Endothelial cell (in vitro differentiated cells): ENCODE measurements at places on chromosomes 3 and 15.

- H3K4me3 ChIP-seq, result no peak overlapping the region
- H3K27ac ChIP-seq, result no peak overlapping the region
- no peaks in the 10 kb centered on the region for H3K27me3 ChIP-seq
- H3K36me3 ChIP-seq, result no peaks in the 10 kb centered on the region
- peaks cover 10% of the 10 kb centered on the region for H3K4me1 ChIP-seq
These were observed 325.5 kb downstream of the CHST2 start for GRCh38 chr3:143445118-143445517.

DNA sequence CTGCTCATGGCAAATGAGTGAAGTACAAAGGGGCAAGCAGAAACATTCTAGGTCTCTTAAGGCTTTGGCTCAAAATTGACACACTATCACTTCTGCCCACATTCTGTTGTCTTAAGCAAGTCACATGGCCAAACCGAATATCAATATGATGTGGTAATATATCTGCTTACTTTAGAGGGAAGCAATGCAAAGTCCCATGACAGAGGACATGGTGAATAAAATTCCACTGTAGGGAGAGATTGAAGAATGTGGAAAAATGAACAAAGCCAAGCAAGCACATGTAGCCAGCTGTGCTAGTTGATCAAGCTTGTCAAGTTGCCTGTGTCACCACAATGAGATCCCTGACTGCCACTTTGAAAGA lies 11.2 kb upstream of the TBC1D5 start:
- no peak overlapping the region for H3K4me3 ChIP-seq
- H3K4me1 ChIP-seq, result no peaks in the 10 kb centered on the region
- H3K27ac ChIP-seq, result no peak overlapping the region
- DNase-seq, result no peak
- no peaks in the 10 kb centered on the region for H3K36me3 ChIP-seq
- no peaks in the 10 kb centered on the region for H3K27me3 ChIP-seq

DNA sequence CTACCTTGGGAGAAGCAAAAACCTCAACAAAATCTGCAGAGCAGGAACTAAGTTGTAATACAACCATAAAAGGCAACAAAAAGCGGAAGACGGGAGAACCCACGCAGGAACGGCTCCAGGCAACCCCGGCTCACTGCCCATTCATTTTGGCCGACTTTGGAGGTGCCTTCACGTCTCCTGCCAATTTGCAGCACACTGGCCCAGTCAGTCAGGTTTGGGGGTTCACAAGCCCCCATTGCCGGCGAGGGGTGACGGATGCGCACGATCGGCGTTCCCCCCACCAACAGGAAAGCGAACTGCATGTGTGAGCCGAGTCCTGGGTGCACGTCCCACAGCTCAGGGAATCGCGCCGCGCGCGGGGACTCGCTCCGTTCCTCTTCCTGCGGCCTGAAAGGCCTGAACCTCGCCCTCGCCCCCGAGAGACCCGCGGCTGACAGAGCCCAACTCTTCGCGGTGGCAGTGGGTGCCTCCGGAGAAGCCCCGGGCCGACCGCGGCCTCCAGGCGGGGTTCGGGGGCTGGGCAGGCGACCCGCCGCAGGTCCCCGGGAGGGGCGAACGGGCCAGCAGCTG lies 463 bp downstream of the TERC start:
- H3K4me1 ChIP-seq, result peaks cover 5% of the 10 kb centered on the region
- H3K36me3 ChIP-seq, result peaks cover 20% of the 10 kb centered on the region
- peak overlapping the region; percentile 90 for H3K4me3 ChIP-seq
- peak; percentile 21 for DNase-seq
- peaks cover 8% of the 10 kb centered on the region for H3K27me3 ChIP-seq
- H3K27ac ChIP-seq, result peak overlapping the region; percentile 90

DNA sequence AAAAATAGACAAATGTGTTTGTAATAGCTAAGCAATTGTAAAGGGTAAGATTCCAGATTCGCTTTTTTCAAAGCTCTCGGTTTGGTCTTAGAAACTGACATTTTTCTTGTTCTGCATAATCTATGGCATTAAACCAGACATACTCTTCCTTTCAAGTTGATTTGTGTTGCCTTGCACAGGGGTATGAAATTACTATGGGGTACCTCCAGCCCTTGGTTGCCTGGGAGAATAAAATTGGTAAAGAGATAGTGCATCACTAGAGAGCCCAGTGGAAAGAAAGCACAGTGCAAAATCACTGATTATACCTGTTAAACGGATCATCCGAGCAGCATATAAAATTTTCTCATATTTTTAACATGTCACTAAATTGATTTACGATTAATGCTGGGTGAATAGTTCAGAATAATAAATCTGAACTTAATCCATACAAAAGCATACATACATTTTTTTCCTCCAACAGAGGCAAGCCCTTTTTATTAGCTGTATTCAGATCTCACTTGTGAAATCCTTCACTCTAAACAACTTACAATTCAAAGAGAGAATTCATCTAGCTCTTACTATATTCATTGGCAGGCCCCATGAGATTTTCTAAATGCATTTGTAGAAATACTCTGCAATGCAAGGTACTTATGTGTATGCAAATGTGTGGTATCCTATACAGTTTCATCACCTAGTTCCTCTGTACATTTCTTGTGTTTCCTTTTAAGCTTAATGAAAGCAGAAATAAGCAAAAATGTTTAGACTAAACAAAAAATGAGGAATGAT lies 224.4 kb downstream of the ROBO1 start:
- H3K4me1 ChIP-seq, result no peaks in the 10 kb centered on the region
- no peak overlapping the region for H3K27ac ChIP-seq
- H3K36me3 ChIP-seq, result no peaks in the 10 kb centered on the region
- H3K27me3 ChIP-seq, result no peaks in the 10 kb centered on the region
- no peak for DNase-seq
- no peak overlapping the region for H3K4me3 ChIP-seq

DNA sequence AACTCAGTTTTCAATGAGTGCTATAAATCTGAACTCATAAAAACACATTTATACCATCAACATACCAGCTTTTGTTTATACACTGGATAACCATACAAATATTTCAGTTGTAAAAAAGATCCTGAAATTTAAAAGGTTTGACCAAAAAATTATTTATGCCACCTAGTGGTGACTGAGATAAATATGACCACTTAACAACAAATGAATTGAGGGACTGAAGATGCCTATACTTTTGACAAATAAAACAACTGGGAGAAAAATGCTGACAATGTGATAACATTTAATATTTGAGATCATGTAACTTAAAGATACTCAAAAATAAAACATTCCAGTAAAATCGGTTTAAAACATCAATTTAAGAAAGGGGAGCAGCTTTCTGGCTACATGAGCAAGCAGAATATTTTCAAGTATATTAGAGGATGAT lies 30.4 kb downstream of the ATG3 start:
- DNase-seq, result no peak
- H3K27ac ChIP-seq, result no peak overlapping the region
- peaks cover 22% of the 10 kb centered on the region for H3K36me3 ChIP-seq
- H3K27me3 ChIP-seq, result no peaks in the 10 kb centered on the region
- no peak overlapping the region for H3K4me3 ChIP-seq
- no peaks in the 10 kb centered on the region for H3K4me1 ChIP-seq

DNA sequence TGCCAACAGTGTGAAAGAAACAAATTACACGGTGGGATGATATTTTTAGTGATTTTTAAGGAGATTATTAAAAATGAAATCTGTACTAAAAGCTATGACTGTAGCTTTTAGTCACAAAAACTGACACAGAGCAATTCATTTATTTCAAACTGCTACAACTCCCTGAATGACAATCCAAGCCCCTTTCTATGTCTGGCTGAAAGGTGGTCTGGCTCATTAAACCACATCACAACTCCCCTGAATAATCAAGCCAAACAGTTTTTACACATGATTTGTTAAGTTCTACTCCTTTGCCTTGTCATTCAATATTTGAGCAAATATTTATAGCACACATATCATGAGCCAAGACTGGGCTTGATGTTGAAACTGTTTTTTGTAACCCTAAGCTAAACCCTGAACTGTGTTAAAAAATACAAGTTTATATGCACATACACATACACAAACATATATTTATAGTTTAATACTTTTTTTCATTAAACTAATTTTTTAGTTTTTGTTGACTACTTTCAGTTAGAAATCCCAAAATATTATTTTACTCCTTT lies 125.5 kb downstream of the RBMS3 start:
- no peak for DNase-seq
- H3K4me1 ChIP-seq, result peaks cover 11% of the 10 kb centered on the region
- no peak overlapping the region for H3K27ac ChIP-seq
- no peak overlapping the region for H3K4me3 ChIP-seq
- H3K27me3 ChIP-seq, result peaks cover 1% of the 10 kb centered on the region
- H3K36me3 ChIP-seq, result no peaks in the 10 kb centered on the region

GRCh38 chr3:32283304-32283703 lies 44.8 kb downstream of the CMTM8 start:
- H3K27me3 ChIP-seq, result peaks cover 2% of the 10 kb centered on the region

GRCh38 chr3:33848624-33849347 lies 50.4 kb downstream of the PDCD6IP start:
- peak overlapping the region; percentile 5 for H3K4me3 ChIP-seq
- H3K27me3 ChIP-seq, result peaks cover 4% of the 10 kb centered on the region
- peaks cover 38% of the 10 kb centered on the region for H3K4me1 ChIP-seq
- peak overlapping the region; percentile 88 for H3K27ac ChIP-seq

DNA sequence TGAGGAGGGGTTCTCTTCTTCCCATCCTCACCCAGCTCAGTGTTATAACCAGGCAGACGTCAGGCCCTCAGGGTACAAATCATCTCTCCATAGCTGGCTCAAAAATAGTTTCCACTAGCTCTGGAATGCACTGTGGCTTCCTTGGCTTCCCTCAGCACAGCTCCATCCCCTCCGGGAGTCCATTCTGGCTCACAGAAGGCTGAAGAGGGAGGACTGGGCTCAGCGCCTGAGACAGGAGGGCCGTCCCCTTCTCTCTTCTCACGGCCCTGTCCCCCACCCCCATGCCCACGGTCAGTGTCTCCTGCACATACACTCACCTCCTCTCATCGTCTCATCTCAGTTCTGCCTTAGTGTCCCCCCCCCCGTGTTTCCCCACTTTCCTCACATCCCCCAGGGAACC lies 50.1 kb downstream of the UMPS start:
- peaks cover 30% of the 10 kb centered on the region for H3K4me1 ChIP-seq
- H3K4me3 ChIP-seq, result no peak overlapping the region
- peak overlapping the region; percentile 94 for H3K27ac ChIP-seq
- no peak for DNase-seq
- H3K36me3 ChIP-seq, result peaks cover 19% of the 10 kb centered on the region
